ENCODE measurements at places on chromosomes 7 and 10. TPM values are rescaled to one million over a fixed set of nuclear protein-coding genes. Genes with fewer than 3 reads are reported as not detected.

DNA sequence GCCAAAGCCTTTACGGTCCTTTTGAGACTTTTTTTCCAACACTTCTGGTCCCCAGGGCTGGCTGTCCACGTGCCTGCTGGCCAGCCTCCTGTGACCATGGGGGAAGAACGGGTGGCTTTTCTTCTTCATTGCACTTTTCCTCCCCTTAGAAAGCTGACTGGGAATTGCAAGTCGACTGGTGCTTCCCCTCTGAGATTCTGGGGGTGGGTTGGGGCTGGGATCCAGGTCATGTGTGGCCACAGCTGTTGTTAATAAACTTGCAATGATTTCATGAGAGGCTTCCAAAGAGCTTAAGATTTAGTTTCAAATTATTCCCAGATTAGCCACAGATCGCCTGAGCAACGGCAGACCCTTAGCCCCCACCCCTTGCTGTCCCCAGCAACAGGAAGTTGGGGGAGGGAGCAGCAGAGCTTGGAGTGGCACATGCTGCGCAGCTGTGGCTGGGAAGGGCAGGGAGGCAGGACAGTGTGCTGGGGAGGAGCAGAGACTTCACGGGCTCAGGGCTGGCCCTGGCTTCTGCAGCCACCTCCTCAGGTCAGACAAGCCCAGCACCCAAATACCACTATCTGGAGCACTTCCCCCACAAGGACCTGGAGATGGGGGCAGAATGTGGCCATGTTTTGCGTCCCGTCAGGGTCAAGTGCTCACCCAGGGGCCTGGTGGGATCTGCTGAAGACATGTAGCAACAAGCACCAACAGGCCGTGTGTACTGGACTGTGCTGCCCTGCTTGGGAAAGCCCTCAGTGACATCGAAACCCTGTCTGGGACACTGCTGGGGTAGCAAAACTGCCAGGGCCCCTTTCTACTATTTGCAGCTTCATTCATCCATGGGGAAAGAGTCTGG is 147.1 kb downstream of the RNF216 start:
- peak; percentile 58 for DNase-seq

DNA sequence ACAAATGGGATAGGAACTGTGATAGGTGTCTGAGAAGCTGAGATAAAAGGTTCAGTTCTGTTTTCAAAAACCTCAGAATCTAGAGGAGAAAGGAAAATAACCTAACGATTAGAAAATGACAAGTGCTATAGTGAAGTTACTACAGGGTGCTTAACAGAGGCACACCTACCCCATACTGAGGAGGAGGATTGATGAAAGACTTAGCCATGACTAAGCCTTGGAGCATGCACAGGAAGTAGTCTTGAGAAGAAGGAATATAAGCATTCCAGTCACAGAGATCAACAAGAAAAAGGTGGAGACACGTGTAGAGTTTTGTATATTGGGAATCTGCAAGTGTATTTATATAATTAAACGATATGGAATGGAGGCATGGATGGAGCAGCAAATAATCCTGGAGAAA is 1225.5 kb upstream of the CELF2 start:
- no peak for DNase-seq

- DNase-seq, result no peak
Observed at GRCh38 chr7:105213611-105214010, 175.1 kb downstream of the SRPK2 start.

DNA sequence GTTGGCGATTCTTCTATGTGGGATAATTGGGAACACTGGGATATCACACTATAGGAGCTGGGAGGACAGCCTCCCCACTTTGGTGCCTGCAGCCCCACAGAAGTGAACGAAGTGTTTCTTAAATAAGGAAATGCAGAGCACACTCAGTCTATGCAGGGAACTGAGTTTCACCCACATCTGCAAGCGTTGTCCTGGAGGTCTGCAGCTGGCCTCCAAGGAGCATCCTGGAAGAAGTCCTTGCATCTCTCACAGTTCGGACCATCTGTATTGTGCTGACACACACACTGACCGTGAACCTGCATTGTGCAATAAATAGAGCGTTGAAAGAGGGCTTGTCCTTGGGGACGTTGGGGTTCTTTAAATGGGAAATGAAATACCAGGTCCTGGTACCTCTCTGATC is 25.8 kb downstream of the LAMB4 start:
- DNase-seq, result no peak

Gene PON1
- 0.55 TPM for total RNA-seq
